ENCODE measurements at places on chromosomes 1 and 21.

GRCh38 chr1:76705560-76705959, 161.7 kb upstream of the ST6GALNAC5 start:
- no peak for DNase-seq

- DNase-seq: no peak
Observed at GRCh38 chr1:172838680-172839313, 179.9 kb downstream of the FASLG start.

DNA sequence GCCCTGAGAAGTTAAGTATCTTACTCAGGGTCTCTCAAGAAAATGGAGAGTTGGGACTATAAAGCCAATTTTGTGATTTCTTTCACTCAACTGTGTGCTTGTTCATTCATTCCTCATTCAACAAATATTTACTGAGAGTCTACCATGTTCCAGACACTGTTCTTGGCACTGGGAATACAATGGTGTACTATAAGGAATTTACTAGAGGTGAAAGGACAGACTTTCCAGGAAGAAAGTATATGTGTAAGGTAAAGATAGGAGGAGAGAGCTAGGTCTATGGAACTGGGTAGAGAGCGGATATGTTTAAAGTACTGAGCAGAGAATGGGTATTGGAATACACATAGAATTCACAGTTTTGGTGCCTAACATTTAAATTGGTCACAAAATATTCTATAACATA, 42.3 kb downstream of the ZNHIT6 start:
- no peak for DNase-seq

DNA sequence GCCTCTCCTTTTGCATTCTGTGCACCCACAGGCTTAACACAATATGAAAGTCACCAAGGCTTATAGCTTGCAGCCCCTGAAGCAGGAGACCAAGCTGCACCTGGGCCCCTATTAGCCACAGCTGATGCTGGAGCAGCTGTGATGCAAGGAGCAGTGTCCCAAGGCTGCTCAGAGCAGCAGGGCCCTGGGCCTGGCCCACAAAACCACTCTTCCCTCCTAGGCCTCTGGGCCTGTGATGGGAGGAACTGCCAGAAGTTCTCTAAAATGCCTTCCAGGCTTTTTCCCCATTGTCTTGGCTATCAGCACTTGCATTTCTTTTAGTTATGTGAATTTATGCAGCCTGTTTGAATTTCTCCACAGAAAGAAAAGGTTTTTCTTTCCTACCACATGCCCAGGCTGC, 89.5 kb upstream of the KCTD3 start:
- no peak for DNase-seq

DNA sequence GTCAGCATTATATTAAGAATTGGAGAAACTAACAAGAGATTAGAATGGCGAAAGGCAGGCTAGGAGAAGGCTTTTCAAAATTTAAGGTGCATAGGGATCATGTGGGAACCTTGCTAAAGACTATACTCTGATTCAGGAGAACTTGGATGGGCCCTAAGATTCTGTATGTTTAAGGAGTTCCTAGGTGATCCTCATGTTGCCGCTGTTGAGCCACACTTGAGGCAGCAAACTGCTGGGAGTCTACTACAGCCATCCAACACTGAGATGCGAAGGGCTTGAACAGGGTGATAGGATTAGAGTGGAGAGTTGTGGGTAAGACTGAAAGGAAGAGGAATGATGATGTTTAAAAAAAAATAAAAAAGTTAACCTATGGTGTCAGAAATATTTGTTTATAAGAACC, 1013.2 kb downstream of the MRPL39 start:
- no peak for DNase-seq

DNA sequence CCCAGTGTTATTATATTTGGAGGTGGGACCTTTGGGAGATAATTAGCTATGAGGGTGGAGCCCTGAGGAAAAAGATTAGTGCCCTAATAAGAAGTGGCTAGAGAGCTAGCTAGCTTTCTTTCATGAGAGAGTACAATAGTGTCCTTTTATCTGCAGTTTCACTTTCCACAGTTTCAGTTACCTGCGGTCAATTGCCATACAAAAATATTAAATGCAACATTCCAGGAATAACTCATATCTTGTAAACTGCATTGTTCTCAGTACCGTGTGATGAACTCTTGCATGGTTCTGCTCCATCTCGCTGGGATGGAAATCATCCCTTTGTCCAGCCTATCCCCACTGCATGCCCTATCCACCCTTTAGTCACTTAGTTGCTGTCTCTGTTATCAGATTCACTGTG, 201.6 kb downstream of the RWDD3 start:
- no peak for DNase-seq

DNA sequence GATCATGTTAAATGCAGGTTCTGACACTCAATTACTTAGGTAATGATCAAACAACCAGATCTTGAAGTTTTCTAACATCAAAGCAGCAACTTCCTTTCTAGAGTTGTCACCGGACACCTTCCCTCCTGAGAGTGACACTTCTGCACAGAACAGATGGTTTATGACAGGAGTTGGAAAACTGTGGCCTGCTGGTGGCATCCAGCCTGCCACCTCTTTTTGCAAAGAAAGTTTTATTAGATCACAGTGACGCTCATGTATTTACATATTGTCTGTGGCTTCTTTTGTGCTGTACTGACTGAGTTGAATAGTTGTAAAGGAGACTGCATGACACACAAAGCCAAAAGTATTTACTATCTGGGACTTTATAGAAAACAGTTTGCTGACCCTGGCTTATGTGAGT, 28.3 kb downstream of the DDR2 start:
- DNase-seq: no peak
